Fibroblast of mammary gland (primary cell): ENCODE measurements at places on chromosomes 7 and 10.

- DNase-seq, result no peak
Measured at GRCh38 chr10:75599875-75600648, 168.6 kb downstream of the LRMDA start.

GRCh38 chr10:86060386-86061277 lies 306.0 kb downstream of the GRID1 start:
- no peak for DNase-seq

DNA sequence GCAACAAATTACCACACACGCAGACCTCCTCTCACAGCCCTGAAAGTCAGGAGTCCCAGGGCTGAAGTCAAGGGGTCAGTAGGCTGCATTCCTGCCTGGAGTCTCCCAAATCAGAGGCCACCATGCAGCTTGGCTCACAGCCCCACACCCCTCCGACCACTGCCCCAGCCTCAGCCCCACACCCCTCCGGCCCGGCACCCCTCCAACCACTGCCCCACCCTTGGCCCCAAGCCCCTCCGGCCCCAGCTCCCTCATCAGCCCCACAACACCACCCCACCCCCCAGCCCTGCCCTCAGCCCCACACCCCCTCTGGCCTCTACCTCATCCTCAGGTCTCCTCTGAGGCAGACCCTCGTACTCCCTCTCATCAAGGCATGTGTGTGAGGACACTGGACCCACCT lies 85.7 kb downstream of the DIP2C start:
- no peak for DNase-seq

- DNase-seq, result no peak
Measured at GRCh38 chr10:85603151-85603940, 763.2 kb downstream of the GRID1 start.

GRCh38 chr10:11096422-11096821 lies 78.8 kb downstream of the CELF2 start:
- no peak for DNase-seq

DNA sequence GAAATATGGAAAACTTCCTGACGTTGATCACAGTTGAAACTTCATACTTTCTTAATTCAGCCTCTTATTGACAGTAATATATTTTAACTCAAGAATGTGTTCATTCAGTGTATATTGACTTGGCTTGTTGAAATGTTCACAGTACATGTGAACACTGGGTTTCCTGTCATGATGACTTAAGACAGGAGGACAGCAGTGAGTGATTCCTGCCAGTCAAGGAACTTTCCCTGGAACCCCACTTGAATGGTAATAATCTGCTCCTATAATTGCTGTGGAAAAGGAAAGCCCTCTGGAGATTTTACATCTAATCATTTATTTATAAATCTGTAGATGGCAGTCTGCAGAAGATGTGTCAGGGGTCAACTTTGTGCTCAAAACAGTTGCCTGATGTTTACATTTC lies 216.5 kb downstream of the MGMT start:
- no peak for DNase-seq
